Osteoblast (primary cell): ENCODE measurements at places on chromosomes 3 and 15. TPM values are rescaled to one million over a fixed set of nuclear protein-coding genes. Genes with fewer than 3 reads are reported as not detected.

GRCh38 chr3:129695230-129695629, 88.8 kb upstream of the PLXND1 start:
- no peak overlapping the region for H3K27ac ChIP-seq
- H3K4me3 ChIP-seq: no peak overlapping the region
- H3K36me3 ChIP-seq: no peaks in the 10 kb centered on the region
- H3K27me3 ChIP-seq: no peaks in the 10 kb centered on the region
- no peaks in the 10 kb centered on the region for H3K4me1 ChIP-seq

DNA sequence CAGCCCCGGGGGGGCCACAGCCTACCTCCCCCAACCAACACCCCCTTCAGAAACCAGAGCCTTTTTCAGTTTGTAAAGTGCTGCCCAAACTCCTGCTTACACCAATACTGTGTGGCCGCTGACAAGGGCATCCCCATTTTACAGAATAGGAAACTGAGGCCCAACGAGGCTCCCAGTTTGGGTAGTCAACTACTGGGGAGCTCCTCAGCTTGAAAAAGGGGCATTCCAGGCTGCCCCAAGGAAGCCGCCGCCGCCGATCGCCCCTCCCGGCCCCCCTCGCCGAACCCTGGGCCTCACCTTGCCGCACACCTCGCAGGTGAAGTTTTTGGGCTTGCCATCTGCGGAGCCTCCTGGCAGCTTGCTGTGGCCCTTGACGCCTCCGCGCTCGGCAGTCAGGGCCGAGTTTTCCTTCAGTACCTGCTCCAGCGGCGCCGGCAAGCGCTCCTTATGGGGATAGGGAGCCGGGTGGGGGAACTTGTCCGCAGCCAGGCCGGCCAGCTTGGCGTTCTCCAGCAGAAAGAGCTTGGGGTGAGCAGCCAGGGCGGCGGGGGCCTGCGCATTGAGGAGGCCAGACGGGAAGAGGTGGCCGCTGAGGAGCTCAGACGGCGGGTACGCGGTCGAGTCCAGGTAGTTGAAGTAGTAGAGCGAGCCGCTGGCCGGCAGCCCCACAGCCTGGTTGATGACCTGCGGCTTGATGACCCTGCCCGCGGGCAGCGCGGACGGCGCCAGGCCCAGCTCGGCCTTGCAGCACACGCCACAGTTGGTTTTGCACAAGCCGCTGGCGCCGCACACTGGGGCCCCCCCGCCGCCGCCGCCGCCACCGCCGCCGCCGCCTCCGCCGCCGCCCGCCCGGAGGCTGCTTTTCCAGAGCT, 1.4 kb downstream of the FEZF2 start:
- no peak for DNase-seq
- peaks cover 98% of the 10 kb centered on the region for H3K27me3 ChIP-seq
- no peak overlapping the region for H3K27ac ChIP-seq
- no peak overlapping the region for H3K4me3 ChIP-seq

GRCh38 chr3:145557405-145557804, 603.6 kb downstream of the PLOD2 start:
- no peaks in the 10 kb centered on the region for H3K27me3 ChIP-seq
- no peak overlapping the region for H3K4me3 ChIP-seq
- H3K27ac ChIP-seq: no peak overlapping the region
- no peaks in the 10 kb centered on the region for H3K4me1 ChIP-seq

- no peak overlapping the region for H3K4me3 ChIP-seq
- H3K36me3 ChIP-seq: peaks cover 61% of the 10 kb centered on the region
- H3K27me3 ChIP-seq: no peaks in the 10 kb centered on the region
- peaks cover 7% of the 10 kb centered on the region for H3K4me1 ChIP-seq
Measured at GRCh38 chr15:63339006-63339766, 42.5 kb downstream of the CA12 start.

- peaks cover 5% of the 10 kb centered on the region for H3K4me1 ChIP-seq
- H3K27ac ChIP-seq: no peak overlapping the region
- H3K36me3 ChIP-seq: no peaks in the 10 kb centered on the region
Measured at GRCh38 chr15:60733196-60733595, 254.3 kb upstream of the ICE2 start.

GRCh38 chr3:15964605-15965442, 167.0 kb upstream of the ANKRD28 start:
- H3K27me3 ChIP-seq: no peaks in the 10 kb centered on the region
- H3K4me3 ChIP-seq: peak overlapping the region; percentile 62
- no peaks in the 10 kb centered on the region for H3K36me3 ChIP-seq
- DNase-seq: no peak

- H3K27me3 ChIP-seq: peaks cover 38% of the 10 kb centered on the region
- no peaks in the 10 kb centered on the region for H3K36me3 ChIP-seq
- no peak overlapping the region for H3K27ac ChIP-seq
- no peak overlapping the region for H3K4me3 ChIP-seq
- no peaks in the 10 kb centered on the region for H3K4me1 ChIP-seq
- DNase-seq: peak; percentile 44
Measured at GRCh38 chr15:44810237-44810636, 73.9 kb downstream of the TRIM69 start.

- no peaks in the 10 kb centered on the region for H3K36me3 ChIP-seq
- H3K4me3 ChIP-seq: no peak overlapping the region
- H3K27ac ChIP-seq: no peak overlapping the region
- no peaks in the 10 kb centered on the region for H3K27me3 ChIP-seq
Measured at GRCh38 chr3:159803459-159803858, 185.2 kb upstream of the IL12A start.

GRCh38 chr3:47429476-47430270, 46.1 kb downstream of the SCAP start:
- peak; percentile 3 for DNase-seq
- H3K27ac ChIP-seq: no peak overlapping the region
- no peaks in the 10 kb centered on the region for H3K27me3 ChIP-seq
- no peak overlapping the region for H3K4me3 ChIP-seq
- H3K36me3 ChIP-seq: peaks cover 20% of the 10 kb centered on the region

GRCh38 chr3:54960082-54960481, 32.2 kb upstream of the LRTM1 start:
- no peaks in the 10 kb centered on the region for H3K36me3 ChIP-seq
- H3K4me1 ChIP-seq: peaks cover under 1% of the 10 kb centered on the region
- no peaks in the 10 kb centered on the region for H3K27me3 ChIP-seq
- no peak overlapping the region for H3K27ac ChIP-seq
- H3K4me3 ChIP-seq: no peak overlapping the region
- no peak for DNase-seq

GRCh38 chr3:101638261-101638745, 38.6 kb downstream of the ZBTB11 start:
- H3K27me3 ChIP-seq: peaks cover 2% of the 10 kb centered on the region
- H3K4me1 ChIP-seq: peaks cover 4% of the 10 kb centered on the region
- no peak overlapping the region for H3K27ac ChIP-seq
- peak; percentile 51 for DNase-seq

DNA sequence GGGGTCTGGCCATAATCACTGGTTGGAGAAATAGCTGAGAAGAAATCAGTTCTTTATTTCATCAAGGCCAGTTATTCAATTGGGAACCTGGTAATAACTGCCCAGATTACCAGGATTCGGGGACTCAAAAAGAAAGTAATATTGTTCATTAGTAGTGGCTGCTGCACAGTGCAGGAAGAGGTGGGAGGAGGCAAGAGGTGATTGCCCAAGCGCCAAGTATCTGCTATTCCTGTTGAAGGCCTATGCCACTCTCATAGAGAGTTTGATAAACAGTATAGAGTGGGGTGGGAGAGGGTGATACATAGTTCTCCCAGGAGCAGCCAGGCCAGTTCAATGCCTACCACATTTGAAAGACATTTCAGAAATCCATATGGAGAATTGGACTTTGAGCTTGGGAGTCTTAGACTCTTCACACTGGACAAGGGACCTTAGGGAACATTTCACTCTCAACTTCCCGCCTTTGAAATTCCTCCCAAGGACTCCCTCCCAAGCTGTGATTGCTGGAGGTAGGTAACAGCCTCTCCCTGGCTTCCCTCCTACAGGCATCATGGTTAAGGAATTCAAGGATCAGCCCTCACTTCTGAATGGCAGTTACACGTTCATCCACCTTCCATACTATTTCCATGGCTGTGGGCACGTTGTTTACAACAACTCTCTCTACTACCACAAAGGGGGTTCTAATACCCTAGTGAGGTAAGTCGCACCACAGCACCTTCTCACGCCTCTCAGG, 59.8 kb downstream of the GLDN start:
- H3K36me3 ChIP-seq: no peaks in the 10 kb centered on the region
- peaks cover 25% of the 10 kb centered on the region for H3K27me3 ChIP-seq
- H3K27ac ChIP-seq: no peak overlapping the region
- H3K4me1 ChIP-seq: no peaks in the 10 kb centered on the region
- no peak for DNase-seq
- no peak overlapping the region for H3K4me3 ChIP-seq

- no peaks in the 10 kb centered on the region for H3K4me1 ChIP-seq
- DNase-seq: no peak
- no peak overlapping the region for H3K4me3 ChIP-seq
- no peak overlapping the region for H3K27ac ChIP-seq
- no peaks in the 10 kb centered on the region for H3K36me3 ChIP-seq
Measured at GRCh38 chr3:145326666-145327065, 834.3 kb downstream of the PLOD2 start.

DNA sequence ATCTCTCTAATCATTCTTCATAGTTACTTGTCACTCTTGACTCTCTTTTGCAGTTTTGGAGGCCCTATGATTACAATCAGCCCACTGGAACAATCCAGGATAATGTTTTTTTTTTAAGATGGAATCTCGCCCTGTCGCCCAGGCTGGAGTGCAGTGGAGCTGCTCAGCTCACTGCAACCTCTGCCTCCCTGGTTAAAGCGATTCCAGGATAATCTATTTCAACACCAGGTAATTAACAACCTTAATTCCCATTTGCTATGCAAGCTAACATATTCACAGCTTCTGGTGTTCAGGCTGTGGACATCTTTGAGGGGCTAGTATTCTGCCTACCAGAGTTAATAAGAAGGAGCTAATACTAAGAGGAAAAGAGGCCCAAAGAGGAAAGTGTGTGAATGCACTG, 1.1 kb upstream of the BLOC1S6 start:
- H3K4me1 ChIP-seq: peaks cover 28% of the 10 kb centered on the region
- peak overlapping the region; percentile 97 for H3K4me3 ChIP-seq
- no peak for DNase-seq
- H3K36me3 ChIP-seq: no peaks in the 10 kb centered on the region
- H3K27me3 ChIP-seq: no peaks in the 10 kb centered on the region

DNA sequence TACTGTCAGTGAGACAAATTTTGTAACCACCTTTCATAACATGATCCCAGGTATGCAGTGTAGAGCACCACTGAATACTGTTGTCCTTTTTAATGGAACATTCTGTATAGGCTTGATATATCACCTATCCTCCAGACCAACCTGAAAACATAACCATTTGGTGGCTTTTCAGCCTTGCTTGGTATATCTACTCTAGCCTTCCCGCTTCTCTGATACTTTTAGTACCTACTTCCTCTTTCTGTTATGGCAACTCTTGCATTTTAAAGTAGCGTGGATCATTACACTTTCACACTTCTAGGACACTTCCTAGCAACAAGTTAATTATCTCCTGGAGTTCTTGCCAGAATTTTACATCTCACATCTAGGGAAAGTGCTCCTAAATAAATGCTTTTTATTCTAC, 226.6 kb upstream of the ROBO1 start:
- no peaks in the 10 kb centered on the region for H3K36me3 ChIP-seq
- no peak overlapping the region for H3K27ac ChIP-seq
- H3K4me1 ChIP-seq: no peaks in the 10 kb centered on the region
- no peak for DNase-seq
- no peak overlapping the region for H3K4me3 ChIP-seq

DNA sequence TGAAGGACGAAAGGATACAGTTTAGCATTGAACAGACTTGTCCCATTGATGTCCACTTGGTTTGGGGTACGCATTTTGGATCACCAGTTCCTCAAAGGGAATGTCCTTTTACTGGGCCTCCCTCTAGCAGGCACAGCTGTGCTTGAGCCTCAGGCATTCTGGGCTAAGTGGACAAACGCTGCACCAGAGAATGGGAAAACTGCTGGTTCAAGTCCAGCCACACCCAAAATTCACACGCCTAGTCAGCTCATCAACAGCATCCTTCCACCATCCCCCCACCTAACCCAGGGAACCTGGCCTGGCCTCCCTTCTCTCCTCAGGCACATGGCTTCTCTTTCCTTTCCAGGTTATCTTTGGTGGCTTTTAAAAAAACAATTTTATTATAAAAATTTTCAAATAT, 59.1 kb upstream of the ALDH1A3 start:
- H3K4me1 ChIP-seq: no peaks in the 10 kb centered on the region
- H3K36me3 ChIP-seq: no peaks in the 10 kb centered on the region
- no peak overlapping the region for H3K4me3 ChIP-seq
- no peaks in the 10 kb centered on the region for H3K27me3 ChIP-seq
- DNase-seq: no peak
- no peak overlapping the region for H3K27ac ChIP-seq

DNA sequence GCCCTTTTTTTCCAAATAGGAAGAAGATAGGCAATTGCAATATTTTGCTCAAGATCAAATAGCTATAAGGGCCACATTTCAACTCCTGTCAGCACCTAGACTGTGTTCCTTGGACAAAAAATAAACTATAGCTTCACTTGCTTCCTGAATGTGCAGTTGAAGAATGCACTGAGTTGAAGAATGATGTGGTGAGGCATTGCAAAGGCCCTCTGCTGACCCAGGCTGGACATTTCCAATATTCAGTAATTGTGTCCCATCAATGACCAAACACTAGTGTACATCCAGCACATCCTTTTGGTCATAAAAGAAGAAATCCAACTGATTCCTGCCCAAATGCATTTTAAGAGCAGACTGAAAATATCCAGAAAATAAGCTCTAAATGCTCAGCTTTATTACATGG, 424.8 kb upstream of the TGFBR2 start:
- no peak overlapping the region for H3K4me3 ChIP-seq
- H3K27me3 ChIP-seq: no peaks in the 10 kb centered on the region
- H3K36me3 ChIP-seq: no peaks in the 10 kb centered on the region

- peak overlapping the region; percentile 99 for H3K27ac ChIP-seq
- H3K4me3 ChIP-seq: peak overlapping the region; percentile 7
- no peaks in the 10 kb centered on the region for H3K27me3 ChIP-seq
- peak; percentile 92 for DNase-seq
Measured at GRCh38 chr15:67107014-67107812, 41.8 kb downstream of the SMAD3 start.

The FAM81A gene
- total RNA-seq: 0.29 and 0.72 TPM in 2 replicates

The SLC22A13 gene
- total RNA-seq: 0.29 and 0.36 TPM in 2 replicates

The FETUB gene
- not detected in 2 replicates for total RNA-seq

The CYP8B1 gene
- total RNA-seq: not detected in 2 replicates

The USP13 gene
- total RNA-seq: 9.4 and 12.7 TPM in 2 replicates

The GOLGA8H gene
- under 0.01 TPM in 1 of 2 replicates, not detected in the other for total RNA-seq

The TMEM40 gene
- total RNA-seq: not detected in 2 replicates

The ZMYND10 gene
- 0.88 and 2.9 TPM in 2 replicates for total RNA-seq

The CIB1 gene
- 21.4 and 23.0 TPM in 2 replicates for total RNA-seq

The STAC gene
- total RNA-seq: 3.3 and 6.5 TPM in 2 replicates

The C3orf22 gene
- total RNA-seq: not detected in 2 replicates

The SLC15A2 gene
- under 0.01 and 0.29 TPM in 2 replicates for total RNA-seq
